DMS153 (cell line): ENCODE measurements at places on chromosomes 13 and 19.
A peak's percentile ranks its signal among the peaks of the same experiment; 100 is the strongest.

DNA sequence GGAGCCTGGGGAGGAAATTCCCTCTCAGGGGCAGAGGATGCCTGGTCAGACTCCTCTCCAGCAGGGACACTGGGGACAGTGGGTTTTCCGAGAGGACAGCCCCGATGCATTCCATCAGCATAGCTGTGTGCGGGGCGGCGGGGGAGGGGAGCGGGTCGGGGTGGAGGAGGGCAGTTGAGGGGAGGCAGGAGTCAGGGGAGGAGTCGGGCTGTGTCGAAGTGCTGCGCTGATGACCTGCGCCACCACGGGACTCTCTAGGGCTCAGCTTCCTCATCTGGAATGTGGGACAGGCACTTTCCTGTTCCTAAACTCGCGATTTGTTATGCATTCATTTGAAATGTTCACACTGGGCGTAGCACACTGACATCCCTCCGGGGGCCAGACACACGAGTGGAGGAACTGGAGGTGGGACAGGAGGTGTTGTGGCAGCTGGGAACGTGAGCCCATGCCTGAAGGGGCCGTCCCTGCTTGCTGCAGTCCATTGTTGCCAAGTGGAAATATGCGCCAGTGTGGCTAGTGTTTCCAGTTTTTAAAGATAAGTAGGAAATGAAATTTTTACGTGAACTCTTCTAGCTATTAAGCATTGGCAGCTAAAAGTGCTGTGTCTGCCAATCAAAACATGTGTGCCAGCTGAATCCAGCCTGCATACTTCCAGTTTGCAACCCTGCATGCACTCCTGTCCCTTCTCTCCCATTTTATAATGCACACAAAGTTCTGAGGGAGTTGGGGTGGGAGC lies 43.3 kb downstream of the FLT1 start:
- no peak for DNase-seq

GRCh38 chr13:110042253-110042950 lies 256.0 kb upstream of the IRS2 start:
- no peak for DNase-seq

DNA sequence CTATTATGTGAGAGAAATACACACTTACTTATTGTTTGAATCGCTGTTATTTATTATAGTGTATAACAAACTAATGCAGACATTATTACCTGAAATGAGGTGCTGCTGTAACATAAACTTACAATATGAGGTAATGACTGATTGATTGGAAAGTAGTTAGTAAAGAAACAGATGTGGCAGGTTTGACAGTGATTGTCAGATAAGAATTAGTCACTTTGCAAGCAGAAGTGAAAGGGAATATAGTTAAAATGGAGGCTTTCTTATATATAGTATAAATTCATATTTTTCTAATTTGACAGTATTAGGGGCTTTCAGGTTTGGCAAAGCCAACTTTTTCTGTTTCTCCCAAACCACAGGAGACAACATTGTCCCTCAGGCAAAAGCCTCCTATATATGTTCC lies 20.6 kb downstream of the MIR17HG start:
- no peak for DNase-seq

- DNase-seq, result no peak
These were observed 27.6 kb downstream of the DNAJC3 start for GRCh38 chr13:95704510-95704909.

GRCh38 chr19:36573895-36574720 lies 1.0 kb upstream of the ZNF529 start:
- DNase-seq, result no peak

DNA sequence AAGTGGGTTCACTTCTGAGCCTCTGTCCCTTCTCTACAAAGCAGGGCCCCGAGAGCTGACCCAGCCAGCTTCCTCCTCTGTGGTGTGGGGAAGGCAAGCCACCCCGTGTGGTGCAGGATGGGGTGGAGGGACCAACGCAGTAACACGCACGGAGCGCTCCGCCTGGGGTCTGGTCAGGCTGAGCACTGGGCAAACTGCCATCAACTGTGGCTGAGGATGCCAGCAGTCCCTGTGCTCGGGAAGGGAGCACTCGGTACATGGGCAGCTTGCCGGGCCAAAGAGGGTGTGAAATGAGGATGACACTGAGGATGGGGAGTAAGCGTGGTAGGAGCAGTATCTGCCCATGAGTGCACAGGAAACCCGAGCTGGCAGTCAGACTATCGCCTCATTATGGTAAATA lies 7.6 kb upstream of the GMIP start:
- no peak for DNase-seq

DNA sequence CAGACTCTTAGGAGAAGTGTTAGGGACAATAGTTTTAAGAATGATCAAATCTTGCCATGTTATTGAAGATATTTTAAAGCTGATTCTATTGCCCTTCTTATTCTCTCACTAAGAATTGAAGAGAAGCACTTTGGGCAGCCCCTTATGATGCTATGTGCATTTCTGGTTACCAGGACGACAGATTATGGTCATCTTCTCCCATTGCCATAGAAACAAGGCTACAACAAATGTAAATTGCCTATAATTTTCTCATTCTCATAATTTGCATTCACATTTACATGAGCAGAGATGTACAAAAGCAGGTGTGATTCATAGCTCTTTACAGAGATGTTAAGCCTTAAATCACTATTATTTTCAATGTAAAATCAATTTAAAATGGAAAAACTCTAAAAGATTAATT lies 137.3 kb upstream of the PCDH9 start:
- no peak for DNase-seq

- DNase-seq, result no peak
These were observed 249.6 kb upstream of the SPRY2 start for GRCh38 chr13:80590551-80590950.

- DNase-seq, result no peak
These were observed 52.6 kb upstream of the RCBTB2 start for GRCh38 chr13:48585456-48585840.

DNA sequence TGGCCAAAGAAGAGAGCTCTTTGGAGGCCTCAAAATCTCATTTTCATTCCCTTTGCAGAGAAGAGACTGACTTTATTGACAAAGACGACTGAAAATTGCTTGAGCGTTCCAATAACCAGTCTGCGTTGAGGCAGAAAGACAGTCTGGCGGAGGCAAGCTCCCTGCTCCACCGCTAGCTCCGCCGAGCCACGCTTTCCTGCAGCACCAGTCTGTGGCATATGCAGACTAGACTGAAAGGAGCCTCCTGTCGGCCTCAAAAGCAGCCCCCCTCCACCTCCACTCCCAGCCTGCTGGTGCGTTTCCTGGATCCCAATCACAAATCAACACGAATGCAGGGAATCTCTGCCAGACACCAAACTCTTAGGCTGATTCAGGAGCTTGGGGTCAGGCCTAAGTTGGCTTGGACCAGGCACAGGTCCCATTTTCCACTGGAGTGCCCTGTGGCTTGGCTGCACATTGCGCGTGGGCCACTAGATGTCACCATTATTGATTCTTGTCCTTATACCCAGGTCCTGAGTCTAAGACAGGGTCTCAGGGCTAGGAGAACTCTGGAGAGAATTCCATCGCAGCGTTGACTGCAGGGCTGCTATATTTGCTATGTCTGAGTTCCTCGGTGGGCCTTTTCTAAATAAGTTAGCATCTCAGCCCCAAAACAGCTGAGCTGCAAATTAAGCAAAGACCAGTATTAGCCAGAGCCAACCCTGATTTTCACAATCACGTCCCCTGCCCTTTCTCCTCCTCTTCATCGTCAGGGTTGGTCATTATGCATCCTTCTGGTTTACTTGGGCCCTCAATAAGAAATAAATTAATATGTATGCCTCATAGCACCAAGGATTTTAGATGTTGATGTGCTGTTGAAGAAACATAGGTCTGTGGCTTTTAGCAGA lies 5.2 kb upstream of the ZNF507 start:
- DNase-seq, result peak; percentile 24

DNA sequence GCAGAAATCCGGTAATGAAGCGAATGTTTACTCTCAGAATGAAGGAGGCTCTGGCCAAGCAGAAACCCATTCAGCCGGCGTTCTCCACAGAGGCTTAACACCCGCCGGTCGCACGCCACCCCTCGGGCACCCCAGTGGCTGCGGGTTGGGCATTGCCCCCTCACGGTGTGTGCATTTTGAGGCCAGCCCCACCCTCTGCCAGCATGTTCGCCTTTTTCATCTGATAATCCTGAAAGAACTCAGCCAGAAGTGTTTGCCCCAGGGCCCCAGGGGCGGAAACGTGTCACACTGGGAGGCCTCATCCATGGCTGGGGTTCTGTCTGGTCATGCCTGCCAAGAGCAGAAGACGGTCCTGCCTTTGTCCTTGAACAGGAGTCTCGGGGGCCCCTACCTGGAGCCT lies 34.2 kb downstream of the COMP start:
- DNase-seq, result peak; percentile 69

- DNase-seq, result no peak
These were observed 146.2 kb downstream of the ABCC4 start for GRCh38 chr13:95155093-95155492.

GRCh38 chr13:20190481-20191310 lies 2.0 kb downstream of the GJB2 start:
- no peak for DNase-seq

- no peak for DNase-seq
These were observed 2.3 kb downstream of the AP2S1 start for GRCh38 chr19:46848389-46848788.

DNA sequence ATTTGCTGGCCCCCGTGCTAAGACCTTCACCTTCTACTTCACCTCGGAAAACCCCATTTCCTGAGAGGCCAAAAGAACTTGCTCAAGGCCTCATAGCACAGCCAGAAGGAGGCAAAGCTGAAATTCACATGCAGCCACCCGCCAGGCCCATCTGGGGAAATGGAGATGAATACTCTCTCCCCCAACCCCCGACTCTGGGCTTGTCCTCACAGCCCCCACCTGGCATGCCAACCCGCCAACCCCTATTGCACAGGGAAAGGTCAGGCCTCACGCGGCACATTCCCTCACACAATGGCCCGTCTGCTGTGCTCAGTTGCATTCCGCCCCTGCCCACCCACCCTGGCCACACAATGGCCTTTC lies 3.2 kb downstream of the PRX start:
- DNase-seq, result no peak

- DNase-seq, result peak; percentile 92
These were observed 309.8 kb downstream of the DNAJC15 start for GRCh38 chr13:43333176-43333575.

DNA sequence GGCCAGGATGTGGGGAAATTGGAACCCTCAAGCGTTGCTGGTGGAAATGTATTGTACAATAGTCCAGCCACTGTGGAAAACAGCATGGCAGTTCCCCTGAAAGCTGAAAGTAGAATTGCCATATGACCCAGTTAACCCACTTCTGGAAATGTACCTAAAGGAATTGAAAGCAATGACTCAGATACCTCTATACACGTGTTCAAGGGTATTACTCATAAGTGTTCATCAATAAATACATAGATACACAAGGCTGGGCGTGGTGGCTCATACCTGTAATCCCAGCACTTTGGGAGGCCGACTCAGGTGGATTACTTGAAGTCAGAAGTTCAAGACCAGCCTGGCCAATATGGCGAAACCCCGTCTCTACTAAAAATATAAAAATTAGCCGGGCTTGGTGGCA lies 71.9 kb upstream of the IRS2 start:
- no peak for DNase-seq
